ENCODE measurements at places on chromosomes 7 and 10. TPM values are rescaled to one million over a fixed set of nuclear protein-coding genes. Genes with fewer than 3 reads are reported as not detected.

The OR9A2 gene
- not detected for total RNA-seq

The GSTO2 gene
- total RNA-seq = 0.42 TPM

DNA sequence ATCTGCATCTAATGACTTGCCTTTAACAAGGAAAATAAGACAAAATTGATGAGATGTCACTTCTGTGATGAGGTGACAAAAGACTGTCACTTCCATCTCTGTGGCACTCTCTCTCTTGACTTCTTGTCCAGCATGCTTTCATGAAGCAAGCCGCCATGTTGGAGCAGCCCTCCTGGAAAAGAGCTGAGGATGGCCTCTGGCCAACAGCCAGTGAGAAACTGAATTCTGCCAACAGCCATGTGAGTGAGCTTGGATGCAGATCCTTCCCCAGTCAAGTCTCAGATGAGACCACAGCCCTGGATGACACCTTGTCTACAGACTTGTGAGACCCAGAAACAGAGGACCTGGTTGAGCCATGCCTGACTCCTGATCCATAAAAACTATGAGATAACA, 412.6 kb upstream of the SHH start:
- H3K4me3 ChIP-seq = no peak overlapping the region
- DNase-seq = peak; percentile 68
- H3K27ac ChIP-seq = no peak overlapping the region
- no peaks in the 10 kb centered on the region for H3K36me3 ChIP-seq
- no peaks in the 10 kb centered on the region for H3K4me1 ChIP-seq

The CALHM3 gene
- total RNA-seq = not detected

DNA sequence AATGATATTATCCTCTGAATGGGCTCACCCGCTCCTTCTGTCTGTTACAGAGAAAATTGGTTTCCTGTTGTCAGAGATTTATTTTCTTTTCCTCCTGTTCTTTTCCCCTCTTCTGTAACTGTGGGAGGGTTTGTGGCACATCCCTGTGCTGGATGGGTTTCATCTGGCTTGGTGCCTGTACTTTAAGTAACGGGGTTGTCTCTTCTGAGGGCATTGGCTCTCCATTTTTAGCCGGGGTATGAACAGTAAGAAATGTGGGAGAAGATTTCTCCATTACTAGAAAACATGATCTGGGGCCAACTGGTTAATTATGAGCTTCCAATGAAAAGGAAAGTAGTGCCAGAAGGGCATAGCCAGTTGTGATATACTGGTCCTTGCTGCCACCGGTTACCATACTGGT, 142.6 kb downstream of the SND1 start:
- H3K4me1 ChIP-seq = peaks cover 32% of the 10 kb centered on the region
- no peak overlapping the region for H3K27ac ChIP-seq
- no peak for DNase-seq

GRCh38 chr10:97849687-97850402, at the start of gene GOLGA7B:
TSS of gene GOLGA7B (plus strand) at chr10:97849843. CDS start at chr10:97850304, 461 bp downstream.
- H3K4me1 ChIP-seq = peaks cover 12% of the 10 kb centered on the region
- no peak within 1 kb of the TSS for H3K27ac ChIP-seq
- peak within 1 kb of the TSS; percentile 61 for H3K4me3 ChIP-seq

DNA sequence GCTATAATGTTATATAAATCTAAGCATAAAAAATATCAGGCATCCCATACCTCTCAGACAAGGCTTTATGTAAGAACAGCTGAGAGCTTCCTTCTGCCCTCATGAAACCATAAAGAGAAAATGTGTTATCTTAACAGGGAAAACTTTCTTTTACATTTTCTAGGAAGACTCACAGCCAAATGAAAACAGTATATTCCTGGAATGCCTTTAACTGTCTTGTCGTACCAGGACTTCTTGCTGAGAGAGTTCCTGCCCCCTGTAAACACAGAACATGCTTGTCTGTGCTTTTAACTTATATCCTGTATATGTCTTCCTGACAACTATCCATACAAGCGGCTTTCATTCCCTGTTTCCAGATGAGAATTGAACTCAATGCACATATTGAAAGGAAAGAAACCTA, 64.8 kb upstream of the AHR start:
- no peak for DNase-seq
- H3K27me3 ChIP-seq = no peaks in the 10 kb centered on the region
- no peak overlapping the region for H3K27ac ChIP-seq

The ARHGEF5 gene
- 8.0 TPM for total RNA-seq

GRCh38 chr10:122508021-122508420, 46.7 kb downstream of the HTRA1 start:
- H3K27me3 ChIP-seq = no peaks in the 10 kb centered on the region
- DNase-seq = no peak
- no peak overlapping the region for H3K4me3 ChIP-seq
- no peak overlapping the region for H3K27ac ChIP-seq
- peaks cover 49% of the 10 kb centered on the region for H3K36me3 ChIP-seq

DNA sequence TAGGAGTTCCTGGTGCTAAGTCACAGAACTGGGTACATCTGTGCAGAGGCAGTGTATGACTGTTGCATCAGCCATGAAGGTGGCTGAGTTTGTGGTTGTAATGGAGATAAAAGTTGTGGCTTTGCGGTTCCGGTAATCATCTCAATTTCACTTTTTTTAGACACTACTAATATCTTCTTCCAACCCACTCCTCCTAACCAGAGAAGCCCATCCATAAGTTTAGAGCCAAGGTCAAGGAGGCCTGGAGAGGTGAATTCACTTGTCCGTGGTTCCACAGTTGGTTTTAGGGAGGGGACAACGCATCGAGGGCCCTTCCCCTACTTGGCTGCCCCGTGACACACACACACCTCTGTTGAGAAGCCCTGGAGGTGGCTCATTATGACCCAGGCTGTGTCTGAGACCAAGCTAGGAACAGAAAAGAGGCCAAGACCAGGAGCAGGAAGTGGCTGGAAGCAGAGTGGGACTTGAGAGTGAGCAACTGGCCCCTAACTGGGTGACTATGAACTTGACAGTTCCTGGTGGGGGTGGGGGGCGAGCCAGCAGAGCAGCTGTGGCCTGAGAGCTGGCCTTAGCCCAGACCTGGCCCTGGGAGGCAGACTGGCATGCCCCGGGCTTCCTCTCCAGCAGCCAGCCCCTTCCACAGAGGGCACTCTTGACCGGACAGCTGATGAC, 66.8 kb upstream of the COL13A1 start:
- no peaks in the 10 kb centered on the region for H3K27me3 ChIP-seq
- peaks cover 35% of the 10 kb centered on the region for H3K4me1 ChIP-seq
- DNase-seq = no peak
- H3K27ac ChIP-seq = no peak overlapping the region
- H3K4me3 ChIP-seq = no peak overlapping the region

- DNase-seq = no peak
- H3K4me1 ChIP-seq = peaks cover 36% of the 10 kb centered on the region
- peaks cover 20% of the 10 kb centered on the region for H3K36me3 ChIP-seq
- H3K27me3 ChIP-seq = no peaks in the 10 kb centered on the region
- H3K4me3 ChIP-seq = no peak overlapping the region
Observed at GRCh38 chr7:16670731-16671344, 24.9 kb downstream of the BZW2 start.

DNA sequence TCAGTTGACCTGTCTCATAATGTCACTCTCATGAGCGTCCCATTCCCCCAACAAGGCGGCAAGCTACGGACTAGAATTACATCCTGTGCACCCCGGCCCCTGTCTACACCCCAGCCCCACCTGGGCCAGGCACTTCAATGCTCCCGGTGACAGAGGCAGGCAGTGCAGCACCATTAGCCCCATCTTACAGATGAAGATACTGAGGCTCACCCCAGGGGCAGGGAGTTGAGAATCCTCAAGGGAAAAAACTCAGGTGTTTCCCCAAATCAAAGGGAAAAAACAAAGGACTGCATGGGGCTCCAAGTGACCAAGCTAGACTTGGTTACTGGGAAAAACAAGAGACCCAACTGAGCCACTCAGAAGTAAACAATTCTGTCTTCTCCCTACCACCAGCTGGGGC, 4.5 kb downstream of the DLG5 start:
- peaks cover 73% of the 10 kb centered on the region for H3K4me1 ChIP-seq
- H3K36me3 ChIP-seq = no peaks in the 10 kb centered on the region
- no peak for DNase-seq

DNA sequence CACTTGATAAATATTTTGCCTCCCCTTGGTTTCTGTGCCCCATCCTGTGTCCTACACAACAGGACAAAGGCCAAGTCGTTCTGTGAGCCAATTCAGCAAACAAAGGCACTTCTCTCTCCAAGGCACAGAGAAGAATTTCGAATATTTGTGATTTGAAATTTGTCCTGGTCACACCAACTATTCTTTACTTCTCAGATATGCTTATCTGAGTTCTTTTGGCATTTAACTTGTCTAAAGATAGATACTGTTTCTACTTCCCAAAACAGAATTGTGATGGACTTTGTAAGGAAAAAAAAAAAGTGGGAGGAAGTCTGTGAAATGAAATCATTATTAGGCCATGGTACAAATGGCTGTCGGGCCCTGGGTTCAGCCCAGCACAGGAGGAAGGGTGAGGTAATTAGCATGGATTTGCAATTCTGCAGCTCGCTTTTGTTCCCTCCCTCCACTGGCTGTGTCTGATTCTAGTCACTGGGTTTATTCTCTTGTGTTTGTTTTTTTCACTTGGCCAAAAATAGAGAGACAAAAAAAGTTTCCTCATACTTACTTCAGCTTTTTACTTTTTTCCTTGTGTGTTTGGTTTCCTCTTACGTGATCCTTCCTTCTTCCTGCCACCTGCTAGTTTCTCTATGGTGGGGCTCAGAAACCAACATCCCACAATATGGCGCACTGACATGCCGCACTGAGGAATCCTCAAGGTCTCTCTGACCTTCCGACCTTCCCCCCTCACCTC, 108.2 kb upstream of the MKLN1 start:
- DNase-seq = no peak
- no peak overlapping the region for H3K4me3 ChIP-seq
- peaks cover 17% of the 10 kb centered on the region for H3K4me1 ChIP-seq
- no peaks in the 10 kb centered on the region for H3K36me3 ChIP-seq

DNA sequence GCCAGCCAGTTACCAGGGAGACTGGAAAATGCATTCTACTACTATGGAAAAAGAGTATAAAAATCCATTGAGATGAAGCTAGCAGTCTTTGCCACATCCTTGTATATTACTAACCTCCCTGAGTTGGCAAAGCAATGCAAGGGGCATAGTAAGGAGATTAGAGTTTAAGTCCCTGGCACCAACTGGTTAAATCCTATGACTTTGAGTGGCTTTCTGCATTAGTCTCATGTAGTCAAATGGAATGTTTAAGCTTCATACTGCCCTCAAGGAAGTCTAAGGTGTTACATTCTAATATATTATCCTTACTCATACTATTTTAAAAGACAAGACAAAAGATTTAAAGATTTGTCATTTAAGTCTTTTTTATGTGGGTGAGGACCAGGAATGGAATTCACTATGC, 110.1 kb downstream of the INHBA start:
- no peak overlapping the region for H3K27ac ChIP-seq
- no peak for DNase-seq
- no peaks in the 10 kb centered on the region for H3K4me1 ChIP-seq

GRCh38 chr10:30990971-30991646, 40.6 kb downstream of the ZNF438 start:
- no peak overlapping the region for H3K27ac ChIP-seq
- no peaks in the 10 kb centered on the region for H3K36me3 ChIP-seq
- DNase-seq = no peak
- no peaks in the 10 kb centered on the region for H3K27me3 ChIP-seq

- H3K27ac ChIP-seq = no peak overlapping the region
- H3K27me3 ChIP-seq = no peaks in the 10 kb centered on the region
- H3K36me3 ChIP-seq = no peaks in the 10 kb centered on the region
- no peaks in the 10 kb centered on the region for H3K4me1 ChIP-seq
- H3K4me3 ChIP-seq = no peak overlapping the region
Observed at GRCh38 chr10:62433181-62433692, 59.1 kb downstream of the ZNF365 start.

GRCh38 chr10:1516492-1517165, 220.7 kb downstream of the ADARB2 start:
- no peaks in the 10 kb centered on the region for H3K4me1 ChIP-seq
- H3K27ac ChIP-seq = no peak overlapping the region
- no peaks in the 10 kb centered on the region for H3K27me3 ChIP-seq
- H3K36me3 ChIP-seq = no peaks in the 10 kb centered on the region
- no peak overlapping the region for H3K4me3 ChIP-seq
- peak; percentile 90 for DNase-seq

DNA sequence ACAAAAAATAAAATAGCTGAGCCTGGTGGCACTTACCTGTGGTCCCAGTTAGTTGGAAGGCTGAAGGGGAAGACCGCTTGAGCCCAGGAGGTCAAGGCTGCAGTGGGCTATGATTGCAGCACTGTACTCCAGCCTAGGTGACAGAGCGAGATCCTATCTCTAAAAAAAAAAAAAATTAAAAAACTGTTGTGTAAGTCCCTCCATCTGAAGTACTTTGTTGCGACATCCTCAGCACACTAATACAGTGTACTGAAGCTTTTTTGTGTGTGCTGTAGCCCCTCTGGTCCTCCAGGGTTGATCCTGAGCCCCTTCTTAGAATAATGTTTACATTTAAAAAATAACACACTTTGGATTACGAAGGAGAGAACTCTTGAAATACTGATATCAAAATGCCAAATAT, 71.3 kb downstream of the PFKFB3 start:
- H3K4me1 ChIP-seq = peaks cover 17% of the 10 kb centered on the region
- no peak for DNase-seq
- H3K27me3 ChIP-seq = no peaks in the 10 kb centered on the region
- H3K36me3 ChIP-seq = no peaks in the 10 kb centered on the region
- H3K4me3 ChIP-seq = no peak overlapping the region

The IKZF5 gene
- 7.0 TPM for total RNA-seq

The CCZ1 gene
- total RNA-seq = 56.2 TPM

The TAS2R4 gene
- 1.2 TPM for total RNA-seq

The GPR26 gene
- total RNA-seq = not detected

- H3K27ac ChIP-seq = no peak overlapping the region
- H3K27me3 ChIP-seq = no peaks in the 10 kb centered on the region
- no peaks in the 10 kb centered on the region for H3K36me3 ChIP-seq
- no peak for DNase-seq
- H3K4me1 ChIP-seq = peaks cover 10% of the 10 kb centered on the region
Observed at GRCh38 chr10:16789261-16789660, 28.0 kb downstream of the RSU1 start.

The LRIT1 gene
- total RNA-seq = not detected

DNA sequence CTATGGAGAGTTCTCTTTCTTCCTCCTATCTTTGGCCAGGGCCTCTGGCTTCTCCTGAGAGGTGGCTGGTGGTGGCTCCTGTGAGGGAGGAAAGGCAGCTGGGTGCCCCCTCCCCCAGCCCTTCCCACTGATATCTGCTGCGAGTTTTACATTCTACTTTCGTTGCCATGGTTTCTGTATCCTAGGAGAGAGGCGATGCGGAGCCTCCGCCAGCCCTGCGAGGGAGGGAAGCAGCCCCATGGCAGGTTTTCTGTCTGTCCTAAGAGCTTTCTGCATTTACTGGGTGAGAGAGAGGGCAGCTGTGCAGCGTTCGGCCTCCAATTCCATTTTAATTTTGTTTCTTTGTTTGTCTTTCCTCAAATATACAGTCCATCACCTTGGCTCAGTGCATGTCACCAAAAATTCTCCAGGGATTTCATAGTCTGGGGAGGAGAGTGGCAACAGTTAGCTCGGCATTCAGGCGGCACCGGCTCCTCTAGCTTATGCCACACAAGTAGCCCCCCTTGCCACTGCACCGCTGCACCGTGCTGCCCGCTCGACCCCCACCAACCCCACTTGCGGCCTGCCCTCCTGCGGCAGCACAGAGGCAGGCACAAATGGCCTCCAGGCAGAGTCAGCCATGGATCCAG, 20.4 kb downstream of the DNAJB12 start:
- no peak for DNase-seq
- H3K4me1 ChIP-seq = peaks cover 78% of the 10 kb centered on the region
- H3K27me3 ChIP-seq = no peaks in the 10 kb centered on the region
- H3K4me3 ChIP-seq = no peak overlapping the region
- H3K27ac ChIP-seq = peak overlapping the region; percentile 88

- H3K27me3 ChIP-seq = no peaks in the 10 kb centered on the region
- H3K27ac ChIP-seq = no peak overlapping the region
- no peak overlapping the region for H3K4me3 ChIP-seq
Observed at GRCh38 chr7:132758986-132759385, 182.7 kb upstream of the PLXNA4 start.

The ADRB1 gene
- total RNA-seq = 10.4 TPM

Measured in esophagus muscularis mucosa (tissue), 4 donors.